ENCODE measurements at places on chromosomes 3 and 15.

DNA sequence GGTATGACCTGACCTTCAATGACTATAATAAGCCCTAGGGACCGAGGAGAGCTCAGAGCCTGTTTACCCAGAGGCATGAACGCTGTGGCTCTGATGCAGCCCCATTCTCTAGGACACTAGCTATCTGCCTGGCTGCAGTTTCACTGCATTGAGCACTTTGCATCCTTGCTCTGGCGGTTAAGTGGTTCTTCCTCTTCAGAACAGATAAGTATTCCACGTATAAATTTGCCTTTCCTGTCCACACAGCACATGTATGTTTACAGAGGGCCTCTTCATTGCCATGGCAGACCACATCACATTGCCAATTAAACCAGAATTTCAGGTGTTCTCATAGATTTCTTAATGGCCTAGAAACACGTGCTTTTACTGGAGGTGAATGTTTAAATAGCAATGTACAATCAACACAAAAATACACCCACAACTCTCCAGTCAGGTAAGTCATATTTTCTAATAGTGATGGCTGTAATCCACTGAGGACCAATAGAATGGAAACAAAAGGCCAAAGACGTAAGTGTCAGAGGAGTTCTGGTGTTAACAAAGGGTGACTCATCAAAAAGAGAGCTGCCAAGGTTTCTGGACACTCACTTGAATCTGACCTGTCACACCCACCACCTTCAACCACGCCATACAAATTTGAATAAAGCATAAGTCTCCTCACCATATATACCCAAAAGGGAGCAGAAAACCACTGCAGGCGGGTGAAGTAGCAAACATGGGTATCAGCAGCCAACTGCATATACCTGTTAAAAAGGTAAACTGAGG lies 553.4 kb downstream of the OCA2 start:
- DNase-seq: no peak

- no peak for DNase-seq
These were observed 570.1 kb downstream of the MFSD1 start for GRCh38 chr3:159371961-159372360.

DNA sequence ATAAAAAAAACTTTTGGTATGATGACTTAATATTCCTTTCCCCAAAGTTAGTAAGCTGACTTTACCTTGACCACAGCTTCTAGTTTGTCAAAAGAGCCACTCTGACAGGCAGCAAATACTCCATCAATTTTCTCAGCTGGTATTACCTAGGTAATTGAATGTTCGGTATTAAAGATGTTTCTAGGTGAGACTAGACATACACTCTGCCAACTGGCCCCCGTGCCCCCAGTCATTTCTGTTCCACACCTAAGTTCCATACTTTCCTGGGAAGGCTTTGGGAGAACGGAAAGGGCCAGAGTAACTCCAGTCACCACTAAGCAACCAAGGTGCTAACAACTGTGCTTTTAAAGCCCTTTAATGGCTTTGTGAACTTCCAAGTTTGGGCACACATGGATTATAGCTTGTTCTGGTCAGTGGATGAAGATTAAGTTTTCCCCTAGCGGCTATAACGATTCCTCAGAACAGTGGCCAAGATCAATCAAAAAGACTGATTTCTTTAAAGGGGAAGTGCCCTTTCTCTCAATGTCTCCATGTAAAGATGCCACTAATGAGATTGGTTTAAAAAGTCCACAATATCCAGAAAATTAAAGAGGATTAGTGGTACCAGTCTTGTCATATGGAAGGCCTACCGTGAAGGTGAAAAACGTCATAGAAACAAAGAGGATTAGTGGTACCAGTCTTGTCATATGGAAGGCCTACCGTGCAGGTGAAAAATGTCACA lies 7.0 kb downstream of the EIF4A2 start:
- DNase-seq: no peak

GRCh38 chr3:12468757-12469156 lies 15.5 kb upstream of the TSEN2 start:
- DNase-seq: no peak

GRCh38 chr3:165852711-165853110 lies 15.5 kb upstream of the BCHE start:
- no peak for DNase-seq

- DNase-seq: no peak
These were observed 60.8 kb upstream of the GOLIM4 start for GRCh38 chr3:168156479-168156878.

- no peak for DNase-seq
These were observed 117.7 kb downstream of the FOXB1 start for GRCh38 chr15:60121845-60122244.

DNA sequence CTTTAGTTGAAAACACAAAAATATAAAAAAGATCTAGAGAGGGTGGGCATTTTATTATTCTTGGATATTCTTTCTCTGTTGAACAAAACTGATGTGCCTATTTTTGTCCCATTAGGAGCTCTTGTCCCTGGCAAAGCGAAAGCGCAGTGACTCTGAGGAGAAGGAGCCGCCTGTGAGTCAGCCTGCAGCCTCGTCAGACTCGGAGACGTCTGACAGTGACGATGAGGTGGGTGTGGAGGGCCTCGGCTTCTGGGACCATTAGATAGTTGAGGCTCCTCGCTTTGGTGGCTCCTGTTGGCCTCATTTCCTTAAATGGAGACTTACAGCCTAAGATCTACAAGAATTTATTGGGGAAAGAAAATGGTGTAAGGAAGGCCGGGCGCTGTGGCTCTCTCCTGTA lies 21.3 kb downstream of the RTF1 start:
- no peak for DNase-seq

DNA sequence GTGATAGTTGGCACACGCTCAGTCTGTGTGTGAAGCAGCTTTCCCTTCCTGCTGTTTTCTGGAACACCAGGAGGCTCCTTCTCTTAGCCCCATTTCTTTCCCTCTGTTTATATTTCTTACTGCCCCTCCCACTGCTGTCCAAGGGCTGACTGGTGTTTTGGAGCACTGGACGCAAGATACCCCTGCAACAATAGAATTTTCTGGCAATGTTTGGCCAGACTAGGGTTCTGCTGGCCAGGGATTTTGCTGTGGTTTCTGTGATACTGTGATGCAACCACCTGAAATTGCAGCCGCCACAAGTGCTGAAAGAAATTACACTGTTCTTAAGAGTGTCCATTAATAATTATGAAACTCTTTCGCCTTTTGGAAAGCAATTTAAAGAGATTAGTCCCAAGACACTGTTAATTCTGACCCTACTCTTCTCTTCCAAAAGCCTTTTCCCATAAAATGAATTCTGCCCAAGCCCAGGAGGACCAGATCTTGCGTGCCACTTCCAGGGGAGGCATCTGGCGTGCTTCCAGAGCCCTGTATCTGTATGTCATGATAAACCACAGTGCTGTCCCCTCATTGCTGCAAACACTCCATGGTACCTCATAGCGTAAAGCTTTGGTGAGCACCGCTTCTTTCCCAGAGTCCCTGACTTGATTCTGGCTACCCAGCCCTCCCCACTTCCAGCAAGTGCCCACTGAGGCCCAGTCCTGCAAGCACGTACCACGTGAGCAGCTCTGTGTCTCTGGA lies 159.4 kb upstream of the CHRM5 start:
- DNase-seq: no peak

DNA sequence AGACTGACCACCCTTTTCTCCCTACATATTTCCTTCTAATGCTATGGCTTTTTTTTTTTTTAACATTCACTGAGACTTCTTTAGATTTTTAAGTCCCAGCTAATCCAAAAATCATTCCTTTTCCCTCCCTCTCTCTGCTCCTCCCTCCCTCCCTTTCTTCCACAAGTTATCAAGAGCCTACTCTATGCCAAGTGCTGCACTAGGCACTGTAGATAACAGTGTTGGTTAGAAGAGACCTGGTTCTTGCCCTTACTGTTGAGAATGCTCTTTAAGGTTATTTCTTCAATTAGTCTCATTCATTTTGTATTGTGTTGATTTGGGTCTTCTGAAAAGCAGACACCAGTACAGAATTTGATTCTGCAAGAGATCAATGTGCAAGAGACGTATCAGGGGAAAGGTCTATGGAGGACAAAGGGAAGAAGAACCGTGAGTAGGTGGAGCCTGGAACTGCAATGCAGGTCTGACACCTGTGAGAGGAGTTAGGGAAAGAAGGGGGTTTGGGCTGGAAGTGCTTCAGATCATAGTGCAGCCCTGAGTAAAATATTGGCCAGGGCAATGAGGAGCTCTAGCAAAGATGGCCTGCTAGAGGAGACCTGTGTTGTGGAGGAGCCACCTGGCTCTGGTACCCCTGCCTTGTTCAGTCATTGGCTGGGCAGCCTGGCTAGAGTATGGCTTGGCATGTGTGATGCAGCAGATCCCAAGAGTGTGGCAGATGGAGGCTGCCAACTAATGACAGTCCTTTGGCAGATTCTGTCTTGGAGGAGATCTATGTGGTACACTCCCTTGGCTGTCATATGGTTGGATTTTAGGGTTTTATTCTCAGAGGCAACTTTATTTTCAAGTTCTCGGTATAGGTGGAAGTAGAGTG lies 9.7 kb upstream of the PCOLCE2 start:
- DNase-seq: no peak
